ENCODE measurements at places on chromosomes 12 and 14.

DNA sequence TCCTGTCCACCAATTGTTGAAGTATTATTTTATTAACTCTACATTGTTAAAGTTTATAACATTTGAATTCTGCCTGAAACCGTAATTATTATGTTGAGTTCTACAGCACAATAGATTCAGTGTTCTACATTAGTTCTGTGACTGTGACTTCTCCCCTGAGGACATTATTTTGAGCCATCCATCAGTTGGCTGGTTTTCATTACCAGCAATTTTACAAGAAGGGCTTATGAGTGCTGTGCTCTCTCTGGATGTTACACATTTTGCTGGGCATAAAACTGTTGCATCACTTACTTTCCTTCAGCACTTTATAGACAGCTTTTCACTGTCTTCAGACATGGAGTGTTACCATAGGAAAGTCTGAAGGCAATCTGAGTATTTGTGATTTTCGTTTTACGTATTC, 118.2 kb upstream of the KITLG start:
- DNase-seq = no peak

GRCh38 chr12:54987611-54988231, 3.2 kb upstream of the TESPA1 start:
- no peak for DNase-seq

DNA sequence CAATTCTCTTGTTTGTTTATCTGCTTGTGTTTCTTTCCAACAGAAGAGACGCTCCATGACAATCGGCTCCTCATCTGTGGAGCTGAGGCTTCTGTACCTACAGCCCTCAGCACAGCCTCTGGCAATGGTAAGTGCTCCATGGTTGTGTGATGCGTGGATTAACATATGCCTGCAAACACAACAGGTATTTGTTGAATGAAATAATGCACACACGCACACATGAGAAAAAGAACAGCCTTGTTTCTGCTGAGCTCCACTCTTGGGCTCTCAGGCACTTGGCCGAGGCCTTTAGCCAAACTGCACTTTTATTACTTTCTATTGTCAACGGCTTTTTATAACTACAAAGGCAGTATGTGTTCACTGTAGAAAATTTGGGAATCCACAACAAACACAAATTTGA, 120.4 kb upstream of the TMCC3 start:
- DNase-seq = no peak

GRCh38 chr14:90506748-90507147, 109.9 kb downstream of the CALM1 start:
- no peak for DNase-seq

DNA sequence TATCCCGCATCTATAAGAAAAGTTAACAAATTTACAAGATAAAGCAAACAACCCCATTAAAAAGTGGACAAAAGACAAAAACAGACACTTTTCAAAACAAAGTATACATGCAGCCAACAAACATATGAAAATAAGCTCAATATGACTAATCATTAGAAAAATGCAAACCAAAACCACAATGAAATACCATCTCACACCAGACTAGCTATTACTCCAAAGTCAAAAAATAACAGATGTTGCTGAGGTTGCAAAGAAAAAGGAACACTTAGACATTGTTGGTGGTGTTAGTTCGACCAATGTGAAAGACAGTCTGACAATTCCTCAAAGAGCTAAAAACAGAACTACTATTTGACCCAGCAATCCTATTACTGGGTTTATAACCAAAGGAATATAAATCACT, 968.6 kb upstream of the USP15 start:
- DNase-seq = no peak

GRCh38 chr14:55645145-55645544, 65.1 kb downstream of the KTN1 start:
- DNase-seq = no peak

GRCh38 chr12:48779869-48780268, 9.0 kb downstream of the ADCY6 start:
- no peak for DNase-seq

DNA sequence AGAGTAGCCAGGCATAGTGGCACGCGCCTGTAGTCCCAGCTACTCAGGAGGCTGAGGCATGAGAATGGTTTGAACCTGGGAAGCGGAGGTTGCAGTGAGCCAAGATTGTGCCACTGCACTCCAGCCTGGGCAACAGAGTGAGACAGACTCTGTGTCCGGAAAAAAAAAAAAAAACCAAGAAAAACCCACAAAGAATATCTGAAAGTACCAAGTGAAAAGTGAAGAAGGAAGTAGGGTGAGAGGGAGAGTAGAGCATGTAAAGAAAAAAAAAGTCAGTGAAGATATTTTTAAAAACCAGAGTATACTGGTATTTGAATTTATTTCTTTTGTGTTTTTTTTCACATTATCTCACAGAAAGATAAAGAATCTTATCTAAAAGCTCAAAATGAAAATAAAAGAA, 43.3 kb upstream of the ISM2 start:
- DNase-seq = no peak

GRCh38 chr12:54035568-54036264, 2.9 kb downstream of the HOXC5 start:
- DNase-seq = no peak

GRCh38 chr12:91628656-91629055, 446.0 kb upstream of the DCN start:
- no peak for DNase-seq

GRCh38 chr12:111209811-111210210, 159.1 kb downstream of the PHETA1 start:
- DNase-seq = no peak

GRCh38 chr14:76125511-76125910, 26.2 kb upstream of the GPATCH2L start:
- DNase-seq = no peak

DNA sequence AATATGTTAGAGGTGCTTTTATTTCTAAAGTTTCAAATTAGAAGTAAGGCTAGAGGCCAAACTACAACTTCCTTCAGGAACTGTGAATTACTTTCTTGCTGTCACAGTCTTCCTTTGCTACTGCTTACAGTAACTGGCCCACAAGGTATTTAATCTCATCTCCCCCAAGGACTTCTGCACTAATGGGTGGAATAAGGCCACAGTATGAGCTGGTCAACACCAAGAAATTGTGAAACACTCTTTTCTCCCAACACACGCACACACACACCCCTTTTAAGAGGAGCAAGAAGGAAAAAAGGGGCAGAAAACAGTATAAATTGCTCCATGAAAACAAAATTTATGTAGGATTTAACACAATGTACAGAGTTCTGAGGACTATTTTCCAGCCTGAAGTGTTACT, 45.6 kb downstream of the SCAF11 start:
- DNase-seq = no peak

GRCh38 chr12:72270246-72270645, 1.9 kb upstream of the TRHDE start:
- no peak for DNase-seq

DNA sequence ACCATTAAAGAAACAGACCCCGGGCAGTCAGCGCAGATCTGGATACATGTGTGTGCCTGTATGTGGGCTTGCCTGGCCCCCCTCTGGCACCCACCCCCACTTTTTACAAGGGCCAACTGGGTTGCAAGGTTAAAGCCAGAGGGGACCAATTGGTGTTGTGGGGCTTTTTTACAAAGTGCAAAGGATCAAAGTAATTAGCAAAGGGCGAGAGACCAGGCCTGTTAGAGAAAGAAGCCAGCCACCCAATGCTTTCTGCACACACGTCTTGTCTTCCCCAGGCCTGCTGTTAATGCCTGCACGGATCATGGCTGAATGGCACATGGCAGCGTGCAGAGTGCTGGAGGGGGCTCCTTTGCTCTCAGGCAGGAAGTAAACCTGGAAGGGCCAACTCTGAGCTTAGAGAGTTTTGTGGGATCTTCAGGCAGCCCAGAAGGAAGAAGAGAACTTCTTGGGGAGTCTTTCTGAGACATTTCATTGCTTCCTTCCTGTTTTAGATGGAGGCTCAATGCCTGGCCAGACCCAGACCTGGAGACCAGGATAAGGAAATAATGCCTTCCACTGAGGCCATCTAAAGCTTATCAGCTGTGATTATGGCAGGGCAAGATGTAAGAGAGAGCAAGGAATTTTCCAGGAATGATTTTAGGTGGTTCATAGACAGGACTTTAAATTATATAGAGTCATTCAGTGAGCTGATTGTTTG, 523.4 kb upstream of the TBX3 start:
- no peak for DNase-seq

GRCh38 chr14:58730792-58731464, 93.2 kb downstream of the DACT1 start:
- DNase-seq = no peak

DNA sequence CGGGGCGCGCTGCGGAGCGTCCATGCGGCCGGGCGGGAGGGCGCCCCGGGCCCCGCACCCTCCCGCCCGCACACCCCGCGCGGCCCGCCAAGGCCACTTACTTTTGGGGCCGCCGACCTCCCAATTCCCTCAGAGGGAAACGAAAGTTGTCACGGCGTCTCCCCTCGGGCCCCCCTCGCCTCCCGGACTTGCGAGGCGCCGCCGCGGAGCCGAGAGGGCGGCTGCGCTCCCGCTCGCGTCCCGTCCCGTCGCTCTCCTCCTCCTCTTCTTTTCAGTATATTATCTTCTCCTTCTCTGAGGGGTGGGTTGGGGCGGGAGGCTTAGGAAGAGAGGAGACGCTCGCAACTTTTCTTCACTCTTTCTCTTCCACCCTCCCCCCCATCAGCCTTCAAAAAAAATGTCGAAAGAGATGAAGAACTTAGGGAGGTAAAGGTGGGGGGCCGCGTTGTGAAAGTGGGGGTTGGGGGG, 613 bp downstream of the DUSP16 start:
- DNase-seq = no peak

DNA sequence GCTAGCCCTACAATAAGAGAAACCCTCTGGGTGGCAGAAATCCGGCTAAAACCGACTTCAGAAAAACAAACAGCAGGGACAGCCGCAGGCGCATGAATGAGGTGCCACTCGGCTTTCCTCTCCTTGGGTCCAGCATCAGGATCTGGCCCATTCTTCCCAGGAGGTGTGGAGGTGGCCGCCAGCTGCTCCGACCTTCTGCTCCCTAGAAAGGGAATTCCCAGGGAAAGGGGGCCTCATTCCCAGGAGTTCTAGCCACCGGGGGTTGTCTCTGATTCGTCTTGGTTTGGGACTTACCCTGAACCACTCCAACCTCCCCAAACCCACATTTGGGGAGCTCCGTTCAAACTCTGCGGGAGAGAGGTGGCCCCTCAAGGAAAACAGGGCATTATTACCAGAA, 13.0 kb downstream of the PAPLN start:
- DNase-seq = no peak

DNA sequence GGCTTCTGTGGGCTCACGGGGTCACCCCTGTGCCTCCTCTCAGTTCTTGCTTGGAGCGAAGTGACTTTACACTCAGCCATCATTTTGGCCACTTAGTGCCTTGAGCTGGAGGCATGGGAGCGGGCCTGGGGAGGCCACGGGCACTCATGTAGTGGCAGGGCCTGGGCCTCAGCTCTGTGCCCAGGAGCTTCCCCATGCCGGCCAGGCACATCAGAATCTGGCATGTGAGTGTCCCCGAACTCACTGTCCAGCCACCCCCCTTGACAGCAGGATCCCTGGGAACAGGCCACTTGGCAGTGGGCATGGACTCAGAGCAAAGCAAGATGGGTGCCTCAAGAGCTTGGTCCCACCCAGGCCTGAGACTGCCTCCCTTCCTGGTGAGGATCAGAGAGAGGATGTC, 29.5 kb downstream of the DDX51 start:
- no peak for DNase-seq

DNA sequence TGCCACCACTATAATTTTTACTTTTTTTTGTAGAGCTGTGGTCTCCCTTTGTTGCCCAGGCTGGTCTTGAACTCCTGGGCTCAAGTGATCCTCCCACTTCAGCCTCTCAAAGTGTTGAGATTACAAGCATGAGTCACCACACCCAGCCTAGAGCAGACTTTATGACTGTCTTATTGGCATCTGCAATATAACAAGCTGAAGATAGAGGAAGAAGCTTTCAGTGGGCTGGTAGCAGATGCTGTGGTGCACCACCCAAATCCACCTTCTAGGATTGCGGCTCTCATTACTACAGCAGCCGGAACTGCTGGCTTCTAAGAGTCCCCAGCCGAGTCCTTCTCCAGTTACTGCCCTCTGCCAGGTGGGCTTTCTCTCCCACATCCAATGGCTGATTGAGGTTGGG, 7.6 kb upstream of the STK38L start:
- no peak for DNase-seq

DNA sequence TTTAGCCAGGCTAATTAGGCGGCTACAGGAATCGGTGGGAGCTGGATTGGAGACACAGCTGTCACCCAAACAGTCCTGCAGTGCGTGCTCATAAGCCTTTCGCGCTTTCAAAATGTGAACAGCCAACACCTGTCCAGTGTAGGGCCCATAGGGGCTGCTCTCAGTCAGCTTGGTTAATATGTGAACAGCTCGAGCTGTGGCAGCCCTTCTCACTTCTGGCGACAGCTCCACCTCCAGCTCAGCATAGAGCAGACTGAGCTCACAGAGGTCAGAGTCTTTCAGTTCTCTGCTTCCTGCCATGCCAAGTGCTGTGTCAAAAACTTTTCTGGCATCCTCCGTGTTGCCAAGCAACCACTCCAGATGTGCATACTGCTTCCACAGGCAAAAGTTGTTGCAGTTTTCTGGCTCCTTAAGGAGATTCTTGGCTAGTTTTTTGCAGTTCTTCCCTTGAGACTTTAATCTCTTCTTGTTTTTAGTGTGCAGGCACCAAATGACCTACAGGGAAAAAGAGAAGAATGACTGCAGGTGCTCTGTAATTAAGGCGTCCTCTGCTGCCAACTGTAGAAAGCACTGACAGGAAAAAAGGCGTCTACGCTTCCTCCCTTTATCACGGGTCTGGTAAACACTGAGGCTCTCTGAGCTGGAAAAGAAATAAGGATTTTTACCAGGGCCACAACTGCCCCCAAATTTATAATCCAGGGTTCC, 32.5 kb downstream of the PSMC1 start:
- DNase-seq = no peak

DNA sequence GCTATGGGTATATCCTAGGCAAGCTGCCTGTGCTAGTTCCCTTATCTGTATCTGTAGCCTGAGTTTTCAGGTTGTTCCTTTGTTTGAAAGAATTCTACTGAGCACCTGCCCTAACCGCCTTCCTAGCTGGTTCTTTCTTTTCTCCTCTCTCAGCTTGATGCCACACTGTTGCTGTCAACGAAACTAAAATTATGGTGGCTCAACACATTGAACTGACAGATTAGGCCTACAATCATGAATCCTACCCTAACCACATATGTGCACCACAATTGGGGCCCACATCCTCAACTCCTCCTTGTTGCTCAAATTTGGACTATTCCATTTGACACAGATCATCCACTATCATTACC, 36.2 kb upstream of the RESF1 start:
- DNase-seq = no peak

GRCh38 chr12:117134059-117134458, 34.8 kb upstream of the TESC start:
- DNase-seq = peak; percentile 40

- no peak for DNase-seq
Measured at GRCh38 chr12:25884024-25884919, 74.2 kb upstream of the RASSF8 start.

GRCh38 chr12:4796694-4797482, 76.7 kb downstream of the GALNT8 start:
- DNase-seq = no peak

- no peak for DNase-seq
Measured at GRCh38 chr12:29702972-29703371, 80.8 kb downstream of the TMTC1 start.

- DNase-seq = no peak
Measured at GRCh38 chr12:132837693-132838409, 9.2 kb upstream of the GOLGA3 start.

GRCh38 chr14:98909251-98909944, 362.6 kb downstream of the BCL11B start:
- DNase-seq = no peak

GRCh38 chr14:34843011-34843554, 32.1 kb downstream of the BAZ1A start:
- DNase-seq = no peak

Measured in stimulated activated CD8-positive, alpha-beta memory T cell treated with anti-CD3 and anti-CD28 coated beads, Interleukin-4, amount 100 ng/mL, for 24 hours (primary cell).